ENCODE measurements at places on chromosomes 7 and 10.

DNA sequence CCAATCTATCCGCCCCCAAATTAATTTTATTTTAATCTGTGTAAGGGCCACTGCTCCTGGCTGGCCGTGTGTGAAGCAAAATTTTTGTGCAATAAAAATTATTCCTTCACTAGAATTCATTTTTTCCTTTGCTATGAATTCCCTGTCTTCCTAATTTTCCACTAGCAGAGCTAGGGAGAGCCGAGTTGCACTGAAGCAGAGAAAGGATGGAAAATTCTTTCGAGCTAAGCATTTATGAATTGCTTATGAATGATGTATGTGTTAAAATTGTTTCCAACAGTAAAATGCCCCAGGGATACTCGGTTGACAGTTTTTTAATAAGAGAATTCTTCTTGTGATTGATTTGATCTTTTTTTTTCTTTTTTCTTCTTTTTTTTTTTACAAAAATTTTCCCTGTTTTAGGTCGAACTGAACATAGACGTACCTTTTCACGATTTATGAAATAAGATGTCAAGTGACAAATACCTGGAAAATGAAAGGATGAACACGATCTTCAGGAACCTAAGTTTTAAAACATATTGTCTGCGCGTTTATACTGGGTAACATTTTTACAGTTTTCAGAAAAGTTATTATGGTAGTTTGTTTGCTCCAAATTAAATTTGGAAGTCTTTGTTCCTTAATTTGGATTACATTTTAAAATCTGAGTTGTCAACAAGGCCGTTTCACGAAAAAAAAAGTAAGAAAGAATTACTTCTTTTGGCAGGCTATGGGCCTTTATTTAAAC, 288.8 kb upstream of the NFE2L3 start:
- DNase-seq: no peak

DNA sequence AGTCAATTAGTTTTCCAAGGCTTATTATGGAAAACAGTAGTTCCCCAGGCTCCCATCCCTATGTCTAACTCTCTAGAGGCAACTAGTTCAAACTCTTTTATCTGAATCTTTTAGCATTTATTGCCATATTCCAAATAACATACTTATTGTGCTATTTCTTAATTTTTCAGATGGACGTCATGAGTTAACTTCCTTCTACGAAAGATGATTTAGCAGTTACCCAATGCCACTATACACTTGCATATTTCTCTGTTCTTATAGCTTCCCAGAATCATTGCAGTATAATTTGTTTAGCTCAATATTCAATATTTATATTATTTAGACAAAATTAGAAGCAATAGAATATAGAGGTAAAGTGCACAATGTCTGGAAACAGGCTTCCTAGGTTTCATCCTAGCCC, 52.8 kb downstream of the REEP3 start:
- no peak for DNase-seq

DNA sequence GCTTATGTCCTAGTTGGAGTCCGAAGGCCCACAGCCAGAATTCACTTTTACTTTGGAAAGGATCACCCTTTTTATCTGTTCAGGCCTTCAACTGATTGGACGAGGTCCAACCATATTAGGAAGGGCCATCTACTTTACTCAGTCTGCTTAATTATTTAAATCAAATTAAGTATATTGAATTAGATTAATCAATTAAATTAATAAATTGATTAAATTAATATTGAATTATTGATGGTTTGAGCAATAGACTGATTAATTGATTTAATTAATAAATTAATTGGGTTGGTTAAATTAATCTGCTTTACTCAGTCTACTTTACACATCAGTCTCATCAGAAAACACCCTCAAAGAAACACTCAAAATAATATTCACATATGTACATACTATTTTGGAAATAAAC, 816.9 kb upstream of the POT1 start:
- DNase-seq: no peak

DNA sequence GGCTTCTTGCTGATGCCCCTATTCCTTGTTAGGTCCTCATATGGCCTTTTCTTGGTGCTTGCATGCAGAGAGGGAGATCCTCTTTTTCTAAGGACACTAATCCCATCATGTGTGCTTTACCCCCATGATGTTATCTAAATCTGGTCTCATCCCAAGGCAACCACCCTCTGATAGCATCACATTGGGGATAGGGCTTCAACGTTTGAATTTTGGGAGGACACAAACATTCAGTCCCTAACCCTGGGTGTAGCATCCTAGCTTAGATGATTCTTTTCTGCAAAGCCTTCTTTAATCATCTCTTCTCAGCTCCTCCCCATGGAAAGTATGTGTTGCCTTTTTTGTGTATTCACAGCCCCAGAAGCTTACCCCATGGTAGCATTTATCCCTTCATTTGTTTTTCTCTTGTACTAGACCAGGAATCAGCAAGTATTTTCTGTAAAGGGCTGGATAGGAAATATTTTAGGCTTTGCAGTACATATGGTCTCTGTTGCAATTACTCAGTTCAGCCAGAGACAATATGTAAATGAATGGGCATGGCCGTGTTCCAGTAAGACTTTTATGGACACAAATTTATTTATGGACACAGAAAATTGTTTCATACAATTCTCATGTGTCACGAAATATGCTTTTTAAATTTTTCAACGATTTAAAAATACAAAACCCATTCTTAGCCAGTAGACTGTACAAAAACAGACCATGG, 101.5 kb upstream of the CSTF2T start:
- no peak for DNase-seq
